Naive thymus-derived CD4-positive, alpha-beta T cell (primary cell): ENCODE measurements at places on chromosomes 7 and 10.

DNA sequence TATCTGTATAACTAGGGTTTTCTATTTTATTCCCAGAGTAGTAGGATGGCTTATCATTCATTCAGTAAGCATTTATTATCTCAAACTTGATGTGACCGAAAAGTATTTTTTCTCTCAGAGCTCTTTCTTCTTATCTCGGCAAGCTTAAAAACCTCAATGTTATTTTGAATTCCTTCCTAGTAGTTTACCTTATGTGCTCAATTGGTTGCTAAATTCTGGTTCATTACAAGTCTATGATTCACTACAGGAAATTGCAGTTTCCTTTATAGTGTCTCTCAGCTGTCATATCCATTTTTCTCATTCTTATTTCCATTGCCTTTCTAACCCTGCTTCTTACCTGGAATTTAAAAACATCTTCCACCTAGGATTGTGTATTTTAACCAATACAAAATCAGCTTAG is 12.6 kb upstream of the ICA1 start:
- DNase-seq: no peak

DNA sequence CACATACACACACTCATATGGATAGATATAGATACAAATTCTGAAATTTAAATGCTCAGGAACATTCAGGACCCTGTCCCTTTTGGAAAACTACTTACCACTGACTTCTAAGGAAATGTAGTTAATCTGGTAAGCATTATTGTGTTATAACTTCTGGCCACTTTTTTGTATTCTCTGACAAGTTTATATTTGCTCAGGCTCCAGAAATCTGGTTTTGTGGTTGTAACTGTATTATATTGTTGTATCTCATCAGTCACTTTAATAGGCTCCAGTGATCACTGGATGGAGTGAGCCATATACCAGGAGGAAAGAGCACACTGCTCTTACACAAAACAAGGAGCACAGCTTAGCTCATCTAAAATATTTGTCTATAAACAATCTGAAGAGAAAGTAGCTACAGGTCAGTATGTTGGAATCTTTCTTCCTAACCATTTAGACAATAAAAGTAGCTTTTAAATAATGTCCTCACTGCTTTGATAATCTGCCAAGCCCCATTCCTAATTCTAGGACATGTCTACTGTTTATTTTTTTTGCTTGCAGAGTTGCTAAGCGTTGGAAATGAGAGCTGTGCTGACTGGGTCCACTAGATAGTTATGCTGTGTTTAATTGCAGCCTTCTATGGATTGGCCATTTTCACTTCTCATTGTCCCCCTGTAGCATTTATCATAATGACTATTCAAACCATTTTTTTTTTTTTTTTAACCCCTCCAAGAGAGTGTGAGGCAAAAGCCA is 43.8 kb downstream of the SMNDC1 start:
- DNase-seq: no peak

- no peak for DNase-seq
These were observed 38.9 kb downstream of the TSPAN14 start for GRCh38 chr10:80492848-80493521.

DNA sequence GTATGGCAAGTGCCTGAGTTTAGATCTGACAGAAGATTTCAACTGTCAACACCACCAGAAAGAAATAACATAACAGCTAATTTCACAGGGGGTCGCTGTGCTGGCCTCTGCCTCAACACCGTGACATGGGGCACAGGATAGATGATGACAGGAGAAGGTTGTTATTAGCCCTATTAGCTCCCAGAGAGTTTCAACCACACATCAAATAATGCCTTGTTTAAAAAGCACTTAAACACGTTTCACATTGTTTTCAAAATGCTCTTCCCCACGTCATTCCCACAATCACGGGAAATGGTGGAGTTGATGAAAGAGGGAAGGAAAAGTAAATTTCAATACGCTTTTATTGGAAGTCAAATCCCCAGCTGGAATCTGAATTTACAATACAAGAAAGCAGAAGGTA is 184.7 kb downstream of the MAGI2 start:
- no peak for DNase-seq
